CD14-positive monocyte (primary cell): ENCODE measurements at places on chromosomes 1 and 21.
A peak's percentile ranks its signal among the peaks of the same experiment; 100 is the strongest.

- H3K27ac ChIP-seq, result no peak overlapping the region
- no peaks in the 10 kb centered on the region for H3K36me3 ChIP-seq
- no peak overlapping the region for H3K4me3 ChIP-seq
- H3K27me3 ChIP-seq, result no peaks in the 10 kb centered on the region
- DNase-seq, result no peak
- no peaks in the 10 kb centered on the region for H3K4me1 ChIP-seq
Measured at GRCh38 chr1:59431566-59432294, 134.8 kb downstream of the FGGY start.

GRCh38 chr1:215082532-215083382 lies at the start of gene KCNK2:
KCNK2 (plus strand) TSS chr1:215082737; CDS start chr1:215083386, 649 bp downstream.
- no peak within 1 kb of the TSS for H3K27ac ChIP-seq
- H3K27me3 ChIP-seq, result peaks cover 56% of the 10 kb centered on the region
- no peak for DNase-seq
- no peaks in the 10 kb centered on the region for H3K4me1 ChIP-seq
- H3K36me3 ChIP-seq, result no peaks in the 10 kb centered on the region
- no peak within 1 kb of the TSS for H3K4me3 ChIP-seq

DNA sequence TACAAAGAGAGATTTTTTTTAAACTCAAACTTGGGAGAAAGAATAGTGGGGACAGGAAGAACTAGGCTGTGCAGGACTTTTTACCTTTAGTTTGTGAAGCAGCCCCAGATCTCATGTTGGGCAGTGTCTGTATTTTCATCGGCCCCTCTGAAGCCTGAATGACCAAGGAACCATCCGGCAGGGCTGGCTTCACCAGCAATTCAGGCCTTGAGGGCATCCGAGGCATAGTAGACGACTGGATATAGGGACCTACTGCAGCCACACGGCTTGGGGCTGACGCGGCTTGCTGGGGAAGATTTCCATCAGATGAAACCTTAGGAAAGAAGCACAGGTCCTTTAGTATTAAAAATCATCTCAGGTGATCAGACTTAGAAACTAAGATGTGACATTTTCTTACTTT lies 43.7 kb downstream of the TP53BP2 start:
- peaks cover 97% of the 10 kb centered on the region for H3K36me3 ChIP-seq
- no peak overlapping the region for H3K27ac ChIP-seq
- no peaks in the 10 kb centered on the region for H3K27me3 ChIP-seq
- DNase-seq, result no peak
- no peak overlapping the region for H3K4me3 ChIP-seq

DNA sequence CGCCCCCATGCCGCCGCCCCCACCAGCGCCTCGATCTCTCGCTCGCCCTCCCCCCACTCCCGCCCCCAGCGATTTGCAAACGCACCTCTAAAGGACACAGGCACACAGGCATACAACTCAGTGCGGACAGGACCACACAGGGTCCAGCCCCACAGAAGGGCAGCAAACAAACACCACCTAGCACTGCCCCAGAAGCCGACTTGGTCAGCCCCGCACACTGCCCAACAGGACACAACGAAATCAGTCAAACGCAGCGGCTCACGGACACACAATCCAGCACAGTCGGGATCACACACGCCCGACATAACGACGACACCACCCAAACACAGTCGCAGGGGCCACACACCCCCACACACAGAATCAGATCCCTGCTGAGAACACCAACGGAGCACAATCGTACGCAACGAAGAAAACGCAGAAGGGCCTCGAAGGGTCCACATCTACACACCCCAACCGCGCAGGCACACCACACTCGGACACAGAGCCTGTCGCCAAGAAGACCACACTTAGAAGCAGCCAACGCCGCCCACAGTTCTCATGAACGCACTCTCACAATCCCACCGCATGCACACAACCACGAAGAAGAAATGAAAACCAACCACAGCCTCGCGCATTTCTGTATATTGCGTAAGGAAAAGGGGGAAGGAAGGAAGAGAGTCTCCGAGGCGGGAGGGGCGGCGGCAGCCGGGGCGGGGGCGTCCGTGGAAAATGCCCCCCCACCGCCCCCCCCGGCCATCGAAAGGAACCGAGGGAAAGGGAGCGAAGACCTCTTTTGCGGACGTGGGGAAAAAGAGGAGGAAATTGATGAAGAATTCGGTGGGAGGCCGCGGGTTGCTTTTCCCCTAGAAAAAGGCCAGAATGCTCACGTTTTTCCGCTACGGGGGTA lies 481 bp downstream of the TAL1 start:
- H3K27ac ChIP-seq, result no peak overlapping the region
- H3K27me3 ChIP-seq, result peaks cover 77% of the 10 kb centered on the region
- DNase-seq, result peak; percentile 70
- peaks cover 31% of the 10 kb centered on the region for H3K4me1 ChIP-seq
- peak overlapping the region; percentile 73 for H3K4me3 ChIP-seq

GRCh38 chr1:1062348-1063163 lies 11.6 kb downstream of the RNF223 start:
- H3K27ac ChIP-seq, result no peak overlapping the region
- peaks cover 26% of the 10 kb centered on the region for H3K4me1 ChIP-seq
- DNase-seq, result no peak
- H3K36me3 ChIP-seq, result no peaks in the 10 kb centered on the region
